Parietal lobe (tissue), 2 donors: ENCODE measurements at places on chromosomes 13 and 19. TPM values are rescaled to one million over a fixed set of nuclear protein-coding genes. Genes with fewer than 3 reads are reported as not detected.

The GNA15 gene
- total RNA-seq: 0.94 TPM

The ATP5F1D gene
- total RNA-seq: 15.7 TPM

The CUL4A gene
- total RNA-seq: 78.3 TPM

The C19orf67 gene
- total RNA-seq: not detected

The TEX29 gene
- not detected for total RNA-seq

The ZNF729 gene
- total RNA-seq: not detected

The MAN2B1 gene
- total RNA-seq: 13.8 TPM

The ZGLP1 gene
- 5.9 TPM for total RNA-seq

The F7 gene
- 0.31 TPM for total RNA-seq

The DAND5 gene
- total RNA-seq: not detected

The LRRC63 gene
- 4.4 TPM for total RNA-seq

The TMEM38A gene
- total RNA-seq: 13.5 TPM

The SYNGR4 gene
- not detected for total RNA-seq

The SCGB2B2 gene
- 1.3 TPM for total RNA-seq

The SLC7A9 gene
- total RNA-seq: 4.4 TPM

The ZNF506 gene
- total RNA-seq: 106 TPM

The IL27RA gene
- total RNA-seq: 5.6 TPM

The PRTN3 gene
- 0.94 TPM for total RNA-seq

The RNF225 gene
- total RNA-seq: not detected

The ACP5 gene
- total RNA-seq: not detected

The ZNF443 gene
- total RNA-seq: 25.0 TPM

The FCER2 gene
- not detected for total RNA-seq

The CACNG6 gene
- not detected for total RNA-seq

The RUBCNL gene
- total RNA-seq: 3.4 TPM

The MOB3A gene
- 15.0 TPM for total RNA-seq

The IL17D gene
- 8.5 TPM for total RNA-seq

The ZNF814 gene
- total RNA-seq: 89.8 TPM

The DZIP1 gene
- 67.3 TPM for total RNA-seq

The FGF21 gene
- not detected for total RNA-seq

The KLHL1 gene
- 60.7 TPM for total RNA-seq

The CEACAM20 gene
- total RNA-seq: not detected

The ZNF728 gene
- 0.31 TPM for total RNA-seq

The GRWD1 gene
- total RNA-seq: 8.1 TPM

The APOC4 gene
- not detected for total RNA-seq

The NTN5 gene
- total RNA-seq: not detected

The NLRP9 gene
- total RNA-seq: not detected

The DMAC2 gene
- 15.7 TPM for total RNA-seq
